ENCODE measurements at places on chromosomes 7 and 10.

DNA sequence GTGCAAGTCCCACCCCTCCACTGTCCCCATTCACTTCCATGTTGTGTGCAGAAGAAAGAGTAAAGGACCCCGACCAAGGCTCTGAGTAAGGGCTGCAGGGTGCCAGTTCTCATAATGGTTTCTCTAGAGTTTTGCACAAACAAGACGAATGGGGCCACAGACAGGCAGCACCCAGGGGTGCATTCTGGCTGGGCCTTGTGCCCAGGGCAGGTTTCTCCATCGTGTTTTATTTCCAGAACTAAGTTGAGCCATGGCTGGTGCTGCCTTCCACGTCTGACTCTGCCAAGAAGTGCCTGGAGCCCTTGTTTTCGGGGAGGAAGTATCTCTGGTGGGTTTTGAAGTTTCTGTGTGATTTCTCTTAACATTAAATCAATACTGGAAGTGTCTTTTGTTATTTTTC is 95.0 kb upstream of the SDK1 start:
- no peak for DNase-seq

DNA sequence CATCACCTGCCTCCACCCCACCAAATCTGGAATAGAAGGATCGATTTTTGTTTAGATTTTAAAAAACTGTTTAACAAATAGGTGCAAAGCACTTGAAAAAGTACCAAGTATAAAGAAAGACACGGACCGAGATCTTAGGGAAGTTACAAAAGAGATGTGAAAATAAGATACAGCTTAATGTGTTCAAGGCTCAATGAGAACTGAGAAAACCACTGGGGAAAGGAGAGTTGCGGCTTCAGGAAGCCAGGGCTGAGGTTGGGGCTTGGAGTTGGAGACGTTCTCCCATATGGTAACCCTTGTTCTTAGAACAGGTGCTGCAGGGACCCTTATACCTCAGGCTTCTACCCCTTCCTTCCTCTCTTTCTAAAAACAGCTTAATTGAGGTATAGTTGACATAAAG is 140.2 kb downstream of the FANK1 start:
- no peak for DNase-seq

- no peak for DNase-seq
Measured at GRCh38 chr10:43814663-43815062, 166.0 kb upstream of the ZNF32 start.

DNA sequence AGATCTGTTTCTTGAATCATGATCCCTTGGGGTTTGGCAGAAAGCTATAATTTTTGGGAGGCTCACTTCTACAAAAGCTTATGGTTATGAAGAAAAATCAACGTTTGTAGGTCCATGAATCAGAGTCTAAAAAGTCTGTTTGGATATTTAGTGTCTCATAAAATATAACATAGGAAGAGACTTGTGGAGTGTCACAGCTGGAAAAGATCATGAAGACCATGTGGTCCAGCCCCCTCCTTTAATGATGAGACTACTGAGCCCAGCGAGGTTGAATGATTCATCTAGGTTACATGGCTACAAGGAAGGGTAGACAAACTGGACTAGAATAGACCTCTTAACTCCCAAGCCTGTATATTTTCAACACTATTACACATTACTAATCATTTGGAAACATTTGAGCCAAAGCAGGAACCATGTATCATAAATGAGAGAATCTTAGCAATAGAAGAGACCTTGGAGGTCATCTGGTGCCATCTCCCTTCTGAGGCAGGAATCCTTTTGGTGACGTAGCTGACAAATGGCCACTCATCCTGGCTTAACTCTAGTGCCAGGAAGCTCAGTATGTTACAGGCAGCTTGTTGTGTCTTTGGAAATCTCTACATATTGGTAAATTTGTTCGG is 152.5 kb downstream of the CREB5 start:
- no peak for DNase-seq

GRCh38 chr7:142703655-142704305 is 45.5 kb upstream of the PRSS1 start:
- no peak for DNase-seq

DNA sequence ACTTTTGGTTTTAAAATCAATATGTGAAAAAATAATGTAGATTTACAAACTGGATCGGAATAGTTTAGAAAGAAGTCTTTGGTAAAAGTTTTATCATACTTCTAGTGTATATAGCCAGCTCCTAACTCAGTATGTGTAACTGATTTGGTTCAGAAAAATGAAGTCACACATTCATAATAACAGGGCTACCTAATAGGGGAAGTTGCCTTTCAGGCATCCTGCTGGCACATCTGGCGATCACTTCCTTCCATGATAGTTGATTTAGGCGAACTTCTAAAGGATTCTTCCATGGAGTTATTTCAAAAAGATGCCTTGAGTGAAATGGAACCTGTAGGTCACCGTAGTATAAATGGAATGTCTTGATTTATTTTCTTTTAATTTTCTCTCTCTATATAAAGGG is 69.1 kb downstream of the SHH start:
- no peak for DNase-seq

DNA sequence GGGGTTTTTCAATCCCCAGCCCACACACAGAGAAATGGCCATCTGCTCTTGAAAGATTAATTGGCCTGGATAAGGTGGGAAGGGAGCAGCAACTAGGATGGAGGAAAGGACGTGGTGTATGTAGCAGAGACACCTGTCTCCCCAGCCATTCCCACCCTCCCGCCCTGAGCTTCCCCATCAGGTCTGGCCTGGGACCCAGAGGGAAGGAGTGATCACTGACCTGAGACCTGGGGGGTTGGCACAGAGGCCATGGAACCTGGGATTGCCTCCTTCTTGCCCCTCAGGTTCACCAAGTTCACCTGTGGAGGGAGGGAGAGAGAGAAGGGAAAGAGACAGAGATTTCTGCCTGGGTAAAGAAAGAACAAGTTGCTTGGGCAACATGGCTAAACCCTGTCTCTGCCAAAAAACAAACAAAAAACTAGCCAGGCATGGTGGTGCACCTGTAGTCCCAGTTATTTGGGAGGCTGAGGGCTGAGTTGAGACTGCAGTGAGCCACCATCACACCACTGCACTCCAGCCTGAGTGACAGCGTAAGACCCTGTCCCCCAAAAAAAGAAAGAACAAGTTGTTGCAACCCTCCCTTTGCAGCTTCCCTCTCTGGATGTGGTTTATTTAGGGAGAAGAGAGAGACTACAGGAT is 11.3 kb upstream of the TRPV6 start:
- DNase-seq: no peak

DNA sequence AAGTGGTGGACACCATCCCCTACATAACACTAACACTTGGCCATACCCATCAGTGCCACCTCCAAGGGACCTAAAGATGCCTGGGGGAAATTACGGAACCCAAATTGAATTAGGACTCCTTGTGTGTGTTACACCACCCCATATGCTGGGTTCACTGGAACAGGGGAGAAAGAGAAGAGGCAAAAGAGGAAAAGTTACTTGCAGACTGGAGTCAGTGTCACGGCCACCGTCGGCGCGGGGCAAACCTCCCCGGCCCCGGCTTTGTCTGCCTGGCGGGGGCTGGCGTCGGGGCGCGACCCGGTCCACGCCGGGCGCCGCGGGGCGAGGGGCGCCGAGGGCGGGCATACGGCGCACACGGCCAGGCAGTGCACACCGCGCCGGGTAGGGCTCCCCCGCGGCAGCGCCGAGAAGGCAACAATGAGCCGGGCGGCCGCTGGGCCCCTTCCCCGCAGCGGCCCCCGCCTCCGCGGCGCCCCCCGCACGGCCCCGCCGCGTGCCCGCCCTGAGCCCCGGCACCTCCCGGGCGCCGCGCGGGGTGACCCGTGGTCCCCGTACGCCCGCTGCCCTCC is 171.1 kb downstream of the FAM107B start:
- peak; percentile 28 for DNase-seq

DNA sequence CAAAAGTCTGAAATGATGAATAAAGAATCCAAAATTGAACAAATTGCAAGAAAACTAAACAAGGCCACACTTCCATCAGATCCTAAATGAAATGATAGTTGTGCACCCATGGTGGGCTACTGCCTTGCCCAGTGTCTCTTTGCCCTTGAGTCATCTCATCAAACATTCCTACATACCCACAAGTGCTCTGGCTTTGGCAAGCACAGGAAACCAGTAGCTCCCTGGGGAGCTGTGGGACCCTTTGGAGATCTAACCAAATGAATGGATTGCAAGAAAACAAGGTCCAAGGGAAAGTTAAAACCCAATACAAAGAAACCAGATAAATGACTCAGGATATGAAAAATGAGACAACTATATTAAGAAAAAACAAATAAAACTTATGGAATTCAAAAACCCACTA is 129.8 kb upstream of the TMEM229A start:
- DNase-seq: no peak

- DNase-seq: no peak
Measured at GRCh38 chr7:47654672-47655298, 72.9 kb upstream of the TNS3 start.

- no peak for DNase-seq
Measured at GRCh38 chr10:65470986-65471385, 1454.8 kb upstream of the LRRTM3 start.

DNA sequence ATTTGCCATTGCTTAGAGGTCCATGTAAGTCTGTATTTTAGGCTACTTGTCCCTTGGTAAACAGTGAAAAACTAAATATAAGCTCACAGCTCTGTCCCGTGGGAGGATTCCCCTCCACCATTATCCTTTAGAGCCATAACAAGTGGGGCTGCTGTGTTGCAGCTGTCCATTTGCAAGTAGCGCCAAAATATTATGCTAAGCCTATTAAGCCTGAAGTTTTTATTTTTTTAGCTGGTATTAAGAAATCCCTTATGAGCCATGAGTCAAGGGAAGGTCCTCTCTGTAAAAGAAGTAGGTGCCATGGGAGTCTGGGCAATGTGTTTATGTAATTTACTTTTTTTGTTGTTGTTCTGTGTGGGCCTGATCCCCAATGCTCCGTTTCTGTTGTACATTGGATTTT is 183.9 kb downstream of the THSD7A start:
- no peak for DNase-seq

DNA sequence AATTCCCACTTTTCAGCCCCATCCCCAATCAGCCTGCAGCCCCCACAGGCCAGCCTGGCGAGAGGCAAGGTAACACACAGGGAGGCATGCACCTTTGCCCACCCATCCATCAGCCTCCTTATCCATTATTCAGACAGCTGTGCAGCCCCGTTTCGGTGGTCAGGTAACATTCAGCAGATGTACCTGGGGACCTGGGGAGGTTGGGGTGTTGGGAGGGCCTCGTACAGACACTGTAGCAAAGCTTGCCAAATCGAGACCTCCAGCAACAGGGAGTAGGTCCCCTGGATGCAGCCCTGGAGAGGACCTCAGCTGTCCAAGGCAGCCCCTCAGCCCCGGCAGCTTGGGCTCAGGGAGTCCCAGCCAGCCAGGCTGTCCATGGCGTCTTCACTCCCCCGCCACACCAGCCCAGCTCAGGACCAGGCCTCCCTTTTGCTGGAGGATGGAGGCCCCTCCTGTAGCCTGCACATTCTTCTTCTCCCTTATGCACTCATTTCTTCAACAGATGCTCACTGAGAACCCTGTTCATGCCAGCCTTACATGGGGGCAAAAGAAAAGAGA is 8.5 kb upstream of the DRGX start:
- no peak for DNase-seq

DNA sequence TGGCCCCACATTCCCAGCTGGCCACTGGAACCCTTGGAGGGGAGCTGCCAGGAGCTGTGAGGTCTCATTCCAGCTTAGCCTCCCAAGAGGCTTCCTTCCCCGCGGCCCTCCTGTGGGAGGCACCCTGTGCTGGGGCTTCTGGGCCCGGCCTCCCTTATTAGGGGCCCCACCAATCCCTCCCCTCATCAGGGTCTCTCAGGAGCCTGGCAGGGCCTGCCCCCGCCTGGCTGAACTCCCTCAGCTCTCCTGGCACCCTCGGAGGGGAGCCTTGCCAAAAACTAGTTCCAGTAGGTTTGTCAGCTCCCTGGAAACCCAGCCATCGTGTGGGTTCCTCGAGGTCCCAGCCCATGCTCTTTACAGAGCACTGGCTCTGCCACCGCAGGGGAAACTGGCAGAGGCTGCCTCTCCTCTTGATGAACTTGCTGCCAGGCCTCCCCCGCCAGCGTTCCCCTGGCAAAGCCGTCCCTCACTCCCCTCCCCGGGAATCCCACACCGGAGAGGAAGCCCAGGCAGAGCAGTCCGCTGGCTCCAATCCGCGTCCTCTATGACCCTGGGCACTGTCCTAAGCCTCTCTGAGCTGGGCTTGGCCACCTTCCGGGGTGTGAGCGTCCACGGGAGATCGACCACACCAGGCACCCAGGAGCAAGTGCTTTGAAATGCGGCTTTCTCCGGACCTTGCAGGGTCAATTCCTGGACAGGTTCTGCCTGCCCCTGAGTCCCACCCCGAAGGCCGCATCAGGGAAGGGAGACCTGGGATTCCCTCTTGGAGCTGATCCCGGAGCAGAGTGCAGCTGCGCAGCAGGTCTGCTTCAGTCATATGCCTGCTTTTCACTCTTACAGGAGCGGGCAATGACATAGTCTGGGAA is 139.8 kb downstream of the ARHGAP22 start:
- DNase-seq: no peak

DNA sequence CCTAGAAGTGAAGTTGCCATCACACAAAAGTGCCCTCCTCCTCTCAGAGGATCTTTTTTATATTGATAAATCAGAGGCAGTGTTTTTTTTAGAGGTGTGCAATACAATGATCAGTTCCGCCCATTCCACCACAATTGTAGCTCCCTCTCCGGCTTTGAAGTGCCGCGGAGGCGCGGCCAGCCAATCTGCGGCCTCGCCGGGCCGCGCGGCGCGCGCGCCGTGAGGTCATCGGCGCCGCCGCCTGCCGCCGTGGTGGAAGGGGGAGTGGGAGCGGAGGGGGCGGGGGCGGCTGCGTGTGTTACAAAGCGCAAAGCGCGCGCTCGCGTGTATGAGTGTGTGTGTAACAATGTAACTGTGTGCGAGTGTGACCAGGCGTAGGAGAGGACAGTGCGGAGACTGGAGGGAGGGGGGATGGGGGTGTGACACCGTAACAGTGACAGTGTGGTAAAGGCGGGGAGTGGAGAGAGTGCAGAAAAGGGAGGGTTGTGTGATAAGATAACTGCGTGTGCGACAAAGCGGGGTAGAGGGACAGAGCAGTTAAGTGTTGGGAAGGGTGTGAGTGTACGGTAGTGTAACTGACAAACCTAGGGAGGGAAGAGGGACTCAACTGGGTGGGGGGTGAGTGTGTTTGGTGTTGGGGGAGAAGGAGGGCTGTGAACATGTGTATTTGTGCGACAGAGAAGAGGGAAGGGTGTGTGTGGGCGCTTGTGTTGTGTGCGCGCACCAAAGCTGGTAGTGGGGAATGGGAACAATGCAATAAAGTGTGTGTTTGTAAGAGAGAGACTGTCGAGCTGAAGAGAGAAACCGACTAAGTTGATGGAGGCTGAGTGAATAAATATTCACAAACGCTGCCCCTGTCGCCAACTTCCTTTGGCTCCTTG is at the start of gene SP8:
TSS of gene SP8 (minus strand) at position 108 of the 881 bp plus-strand sequence. CDS start at position 20, 88 bp downstream.
- DNase-seq: no peak

GRCh38 chr10:27741173-27742091 is 4.2 kb downstream of the MKX start:
- no peak for DNase-seq

GRCh38 chr10:22927661-22928403 is at the start of gene ARMC3:
TSS of gene ARMC3 (plus strand) at chr10:22928053. CDS start at chr10:22931997, 3,944 bp downstream.
- DNase-seq: peak; percentile 53

GRCh38 chr10:86967481-86967941 is 771 bp upstream of the ADIRF start:
- no peak for DNase-seq
